ENCODE measurements at places on chromosomes 11 and 22.

DNA sequence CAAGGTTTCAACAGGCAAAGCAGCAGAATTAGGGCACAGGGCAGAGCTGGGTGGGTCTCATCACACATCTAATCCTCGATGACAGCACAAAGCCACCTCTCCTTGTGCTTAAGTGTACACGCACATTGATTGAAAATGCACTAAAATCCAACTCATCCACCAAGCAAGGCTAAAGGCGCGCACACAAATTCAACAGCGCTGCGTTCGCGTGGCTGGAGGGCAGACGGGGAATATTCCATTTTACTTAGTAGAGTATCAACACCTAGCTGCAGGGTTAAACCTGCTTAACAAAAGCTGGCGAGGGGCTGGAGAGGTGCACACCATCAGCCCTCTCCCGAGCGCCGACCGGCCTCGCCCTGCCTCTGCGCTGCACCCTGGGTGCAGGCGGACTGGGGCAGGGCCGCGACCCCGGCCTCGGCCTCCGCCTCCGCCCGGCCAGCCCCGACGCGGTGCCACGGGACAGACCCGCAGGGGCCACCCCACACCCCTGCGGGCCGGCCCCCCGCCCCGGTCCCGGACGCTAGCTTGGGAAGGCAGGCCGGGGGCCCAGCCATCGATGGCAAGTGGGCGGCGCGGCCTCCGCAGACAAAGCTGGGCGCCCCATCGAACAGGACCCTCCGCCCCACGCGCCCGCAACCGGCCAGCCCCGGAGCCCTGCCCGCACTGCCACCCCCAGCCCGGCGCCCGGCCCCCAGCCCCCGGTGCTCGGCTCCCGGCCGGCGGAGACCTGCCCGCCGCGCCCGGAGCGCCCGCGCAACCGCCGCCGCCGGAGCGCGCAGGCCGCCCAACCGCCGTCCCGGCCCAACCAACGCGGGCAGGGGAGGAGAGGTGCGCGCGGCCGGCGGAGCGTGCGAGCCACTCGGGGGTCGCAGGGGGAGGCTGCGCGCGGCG is 929 bp downstream of the PRDM10 start:
- DNase-seq, result peak; percentile 42

DNA sequence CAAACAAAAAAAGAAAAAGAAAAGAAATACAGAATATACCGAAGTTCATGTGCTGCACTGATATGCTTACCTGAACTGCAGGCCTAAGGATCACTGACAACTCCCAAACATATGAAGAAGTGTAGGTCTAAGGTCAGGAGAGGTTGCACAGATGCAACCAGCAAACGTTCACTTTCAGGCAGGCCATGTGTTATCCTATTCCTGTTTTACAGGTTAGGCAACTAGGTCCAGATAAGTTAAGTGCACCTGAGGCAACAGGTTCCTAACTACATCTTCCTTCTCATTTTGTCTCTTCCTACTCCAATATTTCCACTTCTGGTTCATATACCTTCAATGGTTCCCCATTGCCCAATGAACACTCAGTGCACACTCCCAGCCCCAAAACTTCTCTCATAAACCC is 15.1 kb downstream of the PI4KA start:
- no peak for DNase-seq

DNA sequence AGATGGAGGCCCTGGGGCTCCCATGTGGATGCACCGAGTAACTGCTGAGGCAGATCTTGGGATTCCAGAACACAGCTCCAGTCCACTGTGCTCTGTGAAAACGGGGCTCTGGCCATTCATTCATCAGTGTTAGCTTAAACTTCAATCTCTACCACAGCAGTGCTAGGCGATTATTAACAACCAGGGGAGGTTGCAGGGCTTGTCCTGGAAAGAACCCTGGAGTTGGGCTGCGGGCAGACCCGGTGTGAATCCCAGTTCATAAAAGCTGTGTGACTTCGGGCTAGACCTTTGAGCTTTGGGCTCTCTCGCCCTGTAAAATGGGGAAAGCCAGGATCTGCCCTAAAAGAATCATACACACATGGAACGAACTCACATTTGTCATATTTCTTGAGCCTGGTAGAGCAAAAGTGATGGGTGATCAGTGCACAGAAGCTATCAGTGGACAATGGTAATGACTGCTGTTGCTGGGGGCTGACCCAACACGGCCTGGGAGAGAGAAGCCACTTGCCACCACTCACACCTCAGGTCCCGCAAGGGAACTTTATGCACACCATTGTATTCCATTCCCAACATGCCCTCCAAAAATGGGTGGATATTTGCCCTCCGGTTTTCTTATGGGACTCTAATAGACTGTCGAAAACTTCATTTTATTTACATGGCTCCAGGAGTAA is 15.6 kb upstream of the CRYBB3 start:
- no peak for DNase-seq

DNA sequence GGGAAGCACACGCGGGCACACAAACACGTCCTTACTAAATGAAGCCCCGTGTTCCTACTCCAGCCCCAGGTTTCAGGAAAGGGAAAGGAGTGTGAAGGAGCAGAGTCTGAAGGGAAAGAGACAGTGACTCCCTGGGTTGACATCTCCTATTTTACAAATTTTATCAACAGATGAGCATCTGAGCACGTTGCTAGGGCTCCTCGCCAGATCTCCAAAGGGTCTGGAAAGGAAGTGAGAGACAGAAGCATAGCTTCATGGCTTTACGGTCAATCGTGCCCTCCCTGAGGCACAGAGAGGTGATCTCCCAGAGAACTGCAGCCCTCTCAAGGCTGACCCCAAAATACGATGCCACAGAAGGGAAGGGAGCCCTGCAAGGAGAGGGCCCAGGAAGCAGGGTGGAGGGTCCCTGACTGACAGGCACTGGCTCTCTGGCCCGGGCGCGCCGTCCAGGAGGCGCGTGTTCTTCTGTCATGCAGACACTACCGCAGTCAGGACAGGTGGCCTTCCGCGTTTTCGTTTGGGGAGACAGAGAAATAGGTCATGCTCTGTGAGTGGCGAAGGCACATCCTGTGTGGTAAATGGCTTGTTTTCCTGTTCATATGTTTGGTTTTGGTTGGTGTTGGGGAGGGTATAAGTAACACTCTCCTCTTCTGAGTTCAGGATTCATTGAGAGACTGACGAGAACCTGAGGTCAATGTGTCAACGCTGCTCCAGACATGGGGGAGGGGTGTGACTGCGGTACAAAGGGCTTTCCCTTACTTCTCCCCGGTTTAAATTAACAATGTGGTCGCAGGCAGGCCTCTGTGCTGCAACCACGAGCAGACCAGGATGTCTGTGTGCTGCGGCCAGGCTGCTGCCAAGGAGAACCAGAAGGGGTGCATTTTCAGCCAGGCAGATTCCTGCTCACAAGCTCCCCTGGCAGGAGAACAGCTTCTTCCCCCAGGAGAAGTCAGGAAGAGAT is 813.3 kb downstream of the OPCML start:
- no peak for DNase-seq

DNA sequence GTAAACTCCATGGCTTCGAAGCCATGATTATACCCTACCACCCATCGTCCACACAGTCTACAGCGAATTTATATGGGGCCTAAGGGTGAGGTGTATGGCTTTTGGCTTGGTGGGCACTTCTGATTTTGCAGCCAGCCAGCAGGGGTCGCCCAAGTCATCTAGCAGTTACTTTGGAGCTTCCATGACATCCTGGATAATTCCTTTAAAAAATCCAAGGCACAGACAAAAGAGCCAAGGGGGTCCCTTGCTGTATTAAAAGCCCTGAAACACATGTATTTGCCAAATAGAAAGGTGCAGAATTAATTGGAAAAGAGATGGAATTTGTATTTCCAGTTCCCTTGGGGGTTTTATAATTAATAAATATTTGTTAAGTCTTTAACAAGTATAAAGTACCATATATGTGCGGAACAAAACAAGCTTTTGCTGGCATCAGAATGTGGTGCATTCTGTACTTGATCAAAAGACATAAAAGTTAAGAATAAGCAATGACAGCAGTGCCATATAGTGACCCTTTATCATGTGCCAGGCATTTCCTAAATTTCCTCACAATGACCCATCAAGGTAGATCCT is 132.8 kb upstream of the PITPNB start:
- DNase-seq, result peak; percentile 79

DNA sequence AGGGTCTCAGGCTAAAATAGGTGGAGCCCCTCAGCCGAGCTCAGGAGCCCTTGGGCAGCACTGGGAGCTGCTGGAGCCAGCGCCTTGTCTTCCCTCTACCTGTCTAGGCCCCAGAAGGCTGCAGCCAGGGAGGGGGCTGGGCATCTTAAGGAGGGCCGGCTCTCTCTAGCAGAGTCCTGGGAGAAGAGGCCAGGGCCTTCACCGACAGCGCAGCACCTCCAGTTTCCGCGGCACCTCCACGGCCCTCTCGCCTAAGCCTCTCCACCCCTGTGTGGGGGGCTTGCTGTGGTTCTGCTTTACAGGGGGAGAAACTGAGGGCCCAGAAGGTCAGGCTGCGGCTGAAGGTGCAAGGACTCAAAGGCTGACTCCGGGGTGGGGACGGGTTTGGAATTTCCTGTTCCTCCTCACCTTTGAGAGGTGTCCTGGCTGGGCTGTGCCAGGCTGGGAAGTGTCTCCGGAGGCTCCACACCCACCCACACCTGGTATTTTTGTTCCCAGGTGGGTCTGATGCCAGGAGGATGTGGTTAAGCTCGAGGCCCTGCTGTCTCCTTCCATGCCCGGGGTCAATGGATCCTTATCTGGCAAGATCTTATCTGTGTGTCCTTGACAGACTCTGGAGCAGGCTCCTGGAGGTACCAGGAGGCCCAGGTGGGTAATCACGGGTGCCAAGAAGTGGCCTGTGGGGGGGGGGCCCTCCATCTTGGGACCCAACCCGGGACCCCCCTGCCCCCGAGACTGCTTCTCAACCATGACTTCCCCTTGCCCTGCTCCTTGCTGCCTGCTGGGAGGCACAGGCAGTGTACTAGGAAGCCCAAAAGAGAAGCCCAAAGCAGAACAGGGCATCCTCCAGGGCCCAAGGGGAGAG is 95.3 kb upstream of the FGF3 start:
- no peak for DNase-seq

- DNase-seq, result no peak
These were observed 362.7 kb downstream of the CADM1 start for GRCh38 chr11:115141231-115142114.

DNA sequence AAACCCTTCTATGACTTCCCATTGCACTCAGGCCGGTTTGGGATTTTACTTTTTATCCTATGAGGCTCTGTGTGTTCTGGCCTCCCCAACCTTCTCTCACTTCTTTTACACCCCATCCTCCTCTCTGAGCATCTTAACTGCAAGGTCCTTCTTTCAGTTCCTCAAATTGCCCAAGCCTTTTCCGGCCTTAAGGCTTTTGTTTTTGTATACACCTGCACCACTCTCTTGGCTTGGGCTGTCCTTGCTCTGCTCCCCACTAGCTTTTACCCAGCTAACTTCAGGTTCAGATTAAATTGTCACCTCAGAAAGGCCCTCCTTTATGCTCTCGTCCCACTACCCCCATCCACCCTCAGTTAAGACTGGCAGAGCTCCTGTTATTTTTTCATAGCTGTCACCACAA is 55.5 kb downstream of the FAM83F start:
- peak; percentile 23 for DNase-seq

DNA sequence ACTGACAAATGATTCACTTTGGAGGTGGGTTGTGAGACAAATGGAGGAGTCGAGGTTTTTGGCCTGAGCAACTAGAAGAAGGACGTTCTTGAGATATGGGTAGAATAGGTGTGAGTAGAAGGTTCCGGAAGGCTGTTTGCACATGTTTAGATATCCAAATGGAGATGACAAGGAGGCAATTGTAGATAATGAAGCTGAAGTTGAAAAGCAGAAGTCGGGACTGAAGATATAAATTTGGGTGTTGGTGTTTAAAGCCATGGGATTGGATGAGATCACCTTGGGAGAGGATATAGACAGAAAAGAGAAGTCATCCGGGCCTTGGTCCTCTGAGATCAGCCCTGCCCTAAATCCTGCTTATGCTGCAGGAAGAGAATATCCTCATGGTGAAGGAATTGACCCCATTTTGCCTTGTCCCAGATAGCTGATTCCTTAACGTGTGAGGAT is 75.5 kb upstream of the CD44 start:
- DNase-seq, result peak; percentile 58

DNA sequence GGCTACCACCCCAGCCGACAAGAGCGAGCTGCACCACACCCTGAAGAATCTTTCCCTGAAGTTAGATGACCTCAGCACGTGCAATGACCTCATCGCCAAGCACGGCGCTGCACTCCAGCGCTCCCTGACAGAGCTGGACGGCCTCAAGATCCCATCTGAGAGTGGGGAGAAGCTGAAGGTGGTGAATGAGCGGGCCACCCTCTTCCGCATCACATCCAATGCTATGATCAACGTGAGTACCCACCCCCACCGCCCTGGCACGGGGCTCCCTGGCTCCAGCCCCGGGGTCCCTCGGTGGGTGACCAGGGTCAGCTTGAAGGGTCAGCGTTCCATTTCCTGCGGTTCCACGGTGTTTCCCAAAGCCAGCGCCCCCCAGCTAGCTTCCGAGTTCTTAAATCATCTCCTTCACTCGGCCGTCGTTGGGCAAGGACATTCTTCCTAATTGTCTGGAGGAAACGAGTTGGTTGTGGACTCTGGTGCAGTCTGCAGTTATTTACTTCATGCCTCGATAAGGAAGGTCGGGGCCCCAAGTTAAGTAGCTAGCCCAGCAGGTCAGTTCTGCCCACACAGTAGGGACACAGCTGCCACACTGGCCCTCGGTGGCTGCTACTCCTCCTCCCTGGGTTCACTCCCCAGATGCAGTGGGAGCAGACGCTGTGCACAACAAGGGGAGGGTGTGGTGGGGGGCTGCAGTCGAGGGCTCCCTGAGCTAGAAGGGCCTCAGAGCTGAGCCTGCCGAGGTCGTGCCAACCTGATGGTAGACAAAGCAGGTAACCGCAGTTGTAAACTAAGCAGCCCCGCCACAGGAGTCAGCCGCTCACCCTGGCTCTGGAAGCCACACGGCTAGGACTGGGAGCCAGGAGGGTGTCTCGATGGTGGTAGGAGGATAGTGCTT is 97.9 kb downstream of the MORC2 start:
- DNase-seq, result no peak

- no peak for DNase-seq
These were observed 61.5 kb downstream of the BTG4 start for GRCh38 chr11:111450480-111451320.

DNA sequence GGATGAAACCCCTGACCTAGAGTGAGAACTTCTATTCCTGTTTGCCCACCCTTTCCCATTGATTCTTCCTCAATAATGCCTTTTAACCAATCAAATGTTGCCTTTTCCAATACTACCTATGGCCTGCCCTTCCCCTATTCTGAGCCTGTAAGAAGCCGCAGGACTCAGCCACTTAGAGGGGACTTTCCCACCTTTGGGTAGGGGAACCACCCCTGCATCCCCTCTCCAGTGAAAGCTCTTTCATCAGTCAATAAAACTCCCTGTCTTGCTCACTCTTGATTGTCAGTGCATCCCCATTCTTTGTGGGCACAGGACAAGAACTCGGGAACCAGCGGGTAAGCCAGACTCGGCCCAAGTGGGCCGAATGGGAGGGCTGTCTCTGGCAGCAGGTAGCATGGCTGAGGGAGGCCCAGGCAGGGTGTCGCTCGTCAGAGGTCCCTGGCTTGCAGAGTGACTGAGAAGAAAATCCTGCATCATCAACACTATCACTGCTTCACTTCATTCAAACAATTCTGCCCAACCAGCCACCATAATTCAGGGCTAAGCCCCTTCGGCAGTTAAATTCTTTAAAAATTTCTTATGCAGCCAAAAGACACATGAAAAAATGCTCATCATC is 30.4 kb downstream of the LDHAL6A start:
- DNase-seq, result no peak

Data from suppressor macrophage (primary cell).